Stimulated activated CD4-positive, alpha-beta T cell treated with anti-CD3 and anti-CD28 coated beads, Interleukin-1b, Interleukin-23, amount 100 ng/mL, for 1 hour (primary cell): ENCODE measurements at places on chromosomes 7 and 10.

GRCh38 chr10:85927952-85928665 is 438.5 kb downstream of the GRID1 start:
- DNase-seq: no peak

DNA sequence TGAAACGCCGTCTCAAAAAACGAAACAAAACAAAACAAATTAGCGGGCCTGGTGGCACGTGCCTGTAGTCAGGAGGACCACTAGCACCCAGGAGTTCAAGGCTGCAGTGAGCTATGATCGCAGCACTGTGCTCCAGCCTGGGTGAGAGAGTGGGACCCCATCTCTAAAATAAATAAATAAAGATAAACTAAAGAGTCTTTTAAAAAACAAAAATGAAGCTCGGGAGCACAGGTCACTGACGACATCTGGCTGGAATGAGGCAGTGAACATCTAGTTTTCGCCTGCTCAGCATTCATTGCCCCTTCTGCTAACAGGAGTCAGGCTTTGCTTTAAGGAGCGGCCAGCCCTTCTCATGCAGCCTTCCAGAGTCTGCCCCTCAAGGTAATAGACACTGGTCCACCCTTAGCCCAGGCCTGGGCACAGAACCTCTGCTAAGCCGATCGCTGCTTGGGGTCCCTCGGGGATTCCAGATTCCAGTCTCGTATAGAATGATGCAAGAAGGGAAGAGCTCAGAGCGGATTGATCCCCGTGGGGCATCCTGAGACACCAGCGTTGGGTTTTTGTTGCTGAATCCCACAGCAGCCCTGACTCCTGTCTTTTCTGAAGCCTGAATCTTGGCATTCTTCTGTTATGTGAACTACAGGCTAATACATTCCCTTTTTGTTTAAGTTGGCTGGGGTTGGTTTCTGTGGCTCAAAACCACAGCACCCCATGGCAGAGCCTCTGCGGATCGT is 14.2 kb upstream of the FOXK1 start:
- no peak for DNase-seq

DNA sequence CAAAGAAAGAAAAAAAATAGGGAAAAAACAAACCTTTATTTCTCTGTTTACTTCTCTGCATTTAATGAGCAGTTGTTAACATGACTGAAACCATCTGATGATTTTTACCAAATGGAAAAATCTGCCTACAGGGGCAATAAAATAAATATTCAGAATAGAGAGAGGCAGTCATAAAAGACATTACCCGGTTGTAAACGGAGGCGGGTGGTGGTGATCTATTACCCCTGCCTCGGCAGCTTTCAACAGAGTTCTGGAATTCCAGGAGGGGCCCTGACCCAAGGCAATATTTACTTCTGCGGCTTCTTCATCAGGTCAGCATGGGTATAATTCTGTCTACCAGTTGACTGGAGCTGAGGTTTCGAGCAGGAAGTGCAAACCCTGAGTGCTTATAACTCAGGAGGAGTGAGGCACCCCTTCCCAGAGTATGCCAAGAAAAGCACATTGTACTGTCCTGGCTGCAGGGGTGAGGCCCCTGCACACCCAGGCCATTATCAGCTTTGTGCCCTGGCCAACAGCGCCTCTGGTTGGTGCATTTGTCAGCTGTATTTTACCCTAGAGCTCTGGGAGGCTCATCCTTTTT is 8.2 kb upstream of the CXCL12 start:
- no peak for DNase-seq

GRCh38 chr10:103828107-103828506 is 27.3 kb downstream of the SH3PXD2A start:
- no peak for DNase-seq

DNA sequence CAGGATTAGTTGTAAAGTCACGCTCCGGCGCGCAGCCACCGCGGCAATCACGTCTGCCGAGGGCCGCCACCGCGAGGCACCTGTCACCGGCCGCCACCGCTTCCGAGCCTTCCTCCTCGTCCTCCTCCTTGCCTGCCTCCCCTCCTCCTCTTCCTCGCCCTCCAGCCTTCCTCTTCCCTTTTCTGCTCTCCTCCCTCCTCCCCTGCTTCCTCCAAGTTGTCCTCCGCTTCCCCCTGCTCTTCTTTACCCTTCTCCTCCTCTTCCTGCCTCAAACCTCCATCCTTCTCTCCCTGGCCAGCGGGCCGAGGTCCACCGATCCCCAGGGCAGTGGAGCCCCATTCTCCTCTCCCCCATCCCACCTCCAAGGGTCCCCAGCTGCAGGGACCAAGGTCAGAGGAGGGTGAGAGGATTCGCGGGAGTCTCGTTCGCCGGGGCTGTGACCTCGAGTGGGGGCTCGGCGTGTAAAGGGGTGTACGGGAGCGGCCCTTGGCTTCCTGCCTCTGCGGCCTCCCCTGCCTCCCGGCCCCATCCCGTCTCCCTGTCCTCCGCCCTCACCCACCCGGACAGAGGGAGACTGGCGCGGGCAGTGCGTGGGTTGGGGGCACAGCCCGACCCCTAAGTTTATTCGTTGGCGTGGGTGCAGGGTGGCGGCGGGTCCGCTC is 89.5 kb upstream of the PAX2 start:
- DNase-seq: no peak

GRCh38 chr7:120583899-120584586 is 273.9 kb downstream of the TSPAN12 start:
- no peak for DNase-seq

DNA sequence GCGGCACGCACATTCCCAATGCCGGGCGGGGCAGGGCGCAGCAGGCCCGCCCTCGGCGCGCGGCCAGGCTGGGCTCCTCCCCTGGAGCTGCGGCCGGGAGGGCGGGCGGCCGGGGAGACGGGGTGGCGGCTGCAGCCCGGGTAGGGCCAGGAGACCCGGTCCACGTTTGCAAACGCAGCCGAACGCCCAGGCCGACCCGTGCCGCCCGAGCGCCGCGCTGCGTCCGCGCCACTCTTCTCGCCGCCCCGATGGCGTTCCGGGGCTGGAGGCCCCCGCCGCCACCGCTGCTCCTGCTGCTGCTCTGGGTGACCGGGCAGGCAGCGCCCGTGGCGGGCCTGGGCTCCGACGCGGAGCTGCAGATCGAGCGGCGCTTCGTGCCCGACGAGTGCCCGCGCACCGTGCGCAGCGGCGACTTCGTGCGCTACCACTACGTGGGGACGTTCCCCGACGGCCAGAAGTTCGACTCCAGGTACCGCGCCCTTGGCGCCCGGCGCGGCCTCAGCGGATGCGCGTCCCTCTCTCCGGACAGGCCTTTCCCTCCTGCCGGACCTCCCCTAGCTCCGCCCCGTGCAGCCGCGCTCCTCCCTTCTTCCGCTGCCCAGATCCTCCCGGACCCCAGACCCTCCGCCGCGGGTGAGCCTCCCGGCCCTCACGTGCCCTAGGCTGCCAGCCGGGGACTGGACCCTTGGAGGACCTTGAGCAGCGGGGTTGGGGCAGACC is at the start of gene FKBP9:
Gene FKBP9 (plus strand): TSS at position 115 of the 720 bp plus-strand sequence. CDS start 134 bp downstream, at position 249.
- no peak for DNase-seq

- no peak for DNase-seq
Observed at GRCh38 chr7:128031901-128032604, 816 bp upstream of the LRRC4 start.

DNA sequence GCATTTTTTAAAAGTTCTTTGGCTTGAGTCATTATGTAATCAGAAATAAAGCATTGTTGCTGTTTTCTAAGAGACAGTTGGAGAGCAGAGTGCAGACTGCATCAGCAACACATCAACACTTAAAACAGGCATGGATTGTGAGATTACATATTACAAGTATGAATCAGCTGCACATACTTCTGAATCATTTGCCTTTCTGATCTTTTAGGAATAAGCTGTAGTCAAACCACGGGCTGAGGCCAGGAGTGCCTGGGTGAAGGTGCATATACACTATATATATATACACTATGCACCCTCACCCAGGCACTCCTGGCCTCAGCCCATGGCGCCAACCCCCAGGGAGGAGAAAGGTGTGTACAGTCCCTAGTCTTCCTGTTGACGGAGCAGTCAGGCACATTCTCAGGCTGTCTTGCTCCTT is 52.4 kb upstream of the DLX6 start:
- DNase-seq: no peak

DNA sequence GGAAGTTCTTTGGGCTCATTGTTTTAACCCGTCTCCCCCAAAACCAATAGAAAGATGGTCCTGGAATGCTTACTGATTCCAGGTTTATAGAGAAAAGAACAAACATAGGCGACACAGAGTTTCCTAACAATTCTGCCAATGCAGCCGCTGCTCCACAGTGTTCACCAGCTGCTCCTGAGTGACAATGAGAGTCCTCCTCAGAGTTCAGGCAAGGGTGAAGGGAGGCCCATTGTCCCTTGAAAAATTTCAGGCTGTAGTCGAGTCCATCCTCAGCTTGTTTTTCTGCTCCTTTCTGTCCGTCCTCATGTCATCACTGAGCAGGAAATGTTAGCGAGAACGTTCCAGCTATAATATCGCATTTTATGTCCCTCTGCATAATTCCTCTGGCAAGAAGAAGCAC is 537.6 kb downstream of the TCERG1L start:
- no peak for DNase-seq

DNA sequence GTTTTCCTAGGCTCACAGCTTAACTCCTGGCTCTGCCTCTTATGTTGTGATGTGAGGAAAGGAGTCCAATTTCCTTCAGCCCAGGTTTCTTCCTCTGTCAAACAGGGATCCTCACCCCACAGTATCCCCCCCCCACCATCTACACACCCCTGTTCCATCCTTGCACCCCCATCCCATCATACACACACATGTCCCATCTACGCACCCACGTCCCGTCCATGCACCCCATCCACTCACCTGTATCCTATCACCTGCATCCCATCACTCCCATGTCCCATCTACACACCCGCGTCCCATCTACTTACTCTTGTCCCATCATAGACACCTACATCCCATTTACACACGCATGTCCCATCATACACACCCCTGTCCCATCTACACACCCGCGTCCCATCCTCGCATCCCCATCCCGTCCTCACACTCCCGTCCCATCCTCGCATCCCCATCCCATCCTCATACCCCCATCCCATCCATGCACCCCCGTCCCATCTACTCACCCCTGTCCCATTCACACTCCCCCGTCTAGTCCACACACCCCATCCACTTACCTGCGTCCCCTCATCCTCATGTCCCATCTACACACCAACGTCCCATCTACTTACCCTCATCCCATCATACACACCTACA is 117.3 kb downstream of the TRRAP start:
- no peak for DNase-seq

- DNase-seq: no peak
Observed at GRCh38 chr10:77310288-77310840, 327.2 kb downstream of the KCNMA1 start.

DNA sequence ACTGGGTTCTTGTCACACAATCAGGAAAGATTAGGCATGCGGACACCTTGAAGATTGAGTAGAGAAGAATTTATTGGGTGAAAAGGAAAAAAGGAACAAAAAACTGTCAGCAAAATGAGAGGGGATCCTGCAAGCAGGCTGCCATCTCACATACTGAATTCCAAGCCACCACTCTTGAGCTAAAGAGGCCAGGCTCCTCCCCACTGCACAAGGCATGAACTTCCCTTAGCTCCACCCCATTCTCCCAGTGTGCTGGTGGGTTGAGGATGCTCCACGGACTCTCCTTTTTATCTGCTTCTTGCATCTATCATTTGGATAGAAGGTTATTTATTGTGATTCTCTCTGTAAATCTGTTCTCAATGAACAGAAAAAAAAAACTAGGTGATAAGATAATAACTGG is 79.6 kb downstream of the ANKRD7 start:
- no peak for DNase-seq

GRCh38 chr10:6995341-6995740 is 415.3 kb upstream of the PRKCQ start:
- DNase-seq: no peak

- DNase-seq: no peak
Observed at GRCh38 chr7:46385662-46386309, 464.7 kb upstream of the IGFBP3 start.
